Smooth muscle cell of the pulmonary artery (primary cell): ENCODE measurements at places on chromosomes 7 and 10. TPM values are rescaled to one million over a fixed set of nuclear protein-coding genes. Genes with fewer than 3 reads are reported as not detected.

RTKN2 gene
- 2.9 and 3.3 TPM in 2 replicates for total RNA-seq

ADCK2 gene
- total RNA-seq = 24.4 and 25.5 TPM in 2 replicates

ORAI2 gene
- 85.9 and 102 TPM in 2 replicates for total RNA-seq

ADAM12 gene
- total RNA-seq = 77.9 and 120 TPM in 2 replicates

AOAH gene
- not detected in 2 replicates for total RNA-seq

UBN2 gene
- total RNA-seq = 6.2 and 6.9 TPM in 2 replicates

ATG9B gene
- 0.98 and 1.2 TPM in 2 replicates for total RNA-seq

DKK1 gene
- total RNA-seq = 134 and 633 TPM in 2 replicates

VPS26A gene
- total RNA-seq = 38.2 and 38.8 TPM in 2 replicates

IDI2 gene
- not detected in 2 replicates for total RNA-seq

NPFFR1 gene
- total RNA-seq = not detected in 2 replicates

CELF2 gene
- 18.1 and 39.4 TPM in 2 replicates for total RNA-seq

TFR2 gene
- total RNA-seq = 1.9 and 2.2 TPM in 2 replicates

GALNT17 gene
- total RNA-seq = 0.13 TPM in 1 of 2 replicates, not detected in the other

MMD2 gene
- not detected in 2 replicates for total RNA-seq

STAG3 gene
- total RNA-seq = 0.99 and 2.2 TPM in 2 replicates

TMEM196 gene
- total RNA-seq = not detected in 2 replicates

DNAH11 gene
- total RNA-seq = 0.92 and 2.5 TPM in 2 replicates

CALHM3 gene
- total RNA-seq = not detected in 2 replicates

PTPRN2 gene
- 0.26 and 0.85 TPM in 2 replicates for total RNA-seq

PILRA gene
- 0.26 TPM in 1 of 2 replicates, not detected in the other for total RNA-seq

LAMTOR4 gene
- 52.0 and 57.4 TPM in 2 replicates for total RNA-seq

SHTN1 gene
- 0.85 and 1.4 TPM in 2 replicates for total RNA-seq

HTR5A gene
- total RNA-seq = not detected in 2 replicates

C10orf105 gene
- total RNA-seq = under 0.01 TPM in 1 of 2 replicates, not detected in the other

PON1 gene
- total RNA-seq = not detected in 2 replicates

GIMAP6 gene
- 0.13 and 0.46 TPM in 2 replicates for total RNA-seq

SMO gene
- total RNA-seq = 17.6 and 18.9 TPM in 2 replicates

ETV1 gene
- total RNA-seq = 22.8 and 33.4 TPM in 2 replicates

TMEM178B gene
- 0.52 and 2.3 TPM in 2 replicates for total RNA-seq

AGAP6 gene
- total RNA-seq = 2.9 and 4.0 TPM in 2 replicates

ANKRD1 gene
- total RNA-seq = 23.2 and 24.2 TPM in 2 replicates

NUTM2B gene
- 0.30 and 0.39 TPM in 2 replicates for total RNA-seq

LLCFC1 gene
- total RNA-seq = not detected in 2 replicates

TRIL gene
- 0.40 and 1.8 TPM in 2 replicates for total RNA-seq

RET gene
- total RNA-seq = 0.23 and 1.0 TPM in 2 replicates
